Activated gamma-delta T cell (primary cell): ENCODE measurements at places on chromosomes 7 and 10.

DNA sequence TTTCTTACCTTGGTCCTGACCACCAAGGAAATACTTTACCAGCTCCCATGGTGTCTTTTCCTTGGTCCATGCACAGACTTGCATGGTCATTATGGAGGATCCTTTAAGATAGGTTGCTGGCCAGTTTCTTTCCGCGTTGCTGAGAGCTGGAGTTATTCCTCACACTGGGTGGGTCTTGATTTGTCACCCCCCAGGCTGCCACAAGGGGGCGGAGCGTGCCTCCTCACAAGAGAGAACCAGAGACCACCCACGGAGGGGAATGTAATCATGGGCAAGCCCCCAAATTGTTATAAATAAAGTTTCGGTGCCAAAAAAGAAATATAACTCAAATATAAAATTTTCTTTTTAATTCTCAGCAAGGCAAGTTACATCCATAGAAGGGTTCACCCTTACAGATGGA lies 10.5 kb upstream of the TRIM24 start:
- no peak for DNase-seq

GRCh38 chr10:86472061-86472460 lies 49.5 kb downstream of the WAPL start:
- DNase-seq = no peak

DNA sequence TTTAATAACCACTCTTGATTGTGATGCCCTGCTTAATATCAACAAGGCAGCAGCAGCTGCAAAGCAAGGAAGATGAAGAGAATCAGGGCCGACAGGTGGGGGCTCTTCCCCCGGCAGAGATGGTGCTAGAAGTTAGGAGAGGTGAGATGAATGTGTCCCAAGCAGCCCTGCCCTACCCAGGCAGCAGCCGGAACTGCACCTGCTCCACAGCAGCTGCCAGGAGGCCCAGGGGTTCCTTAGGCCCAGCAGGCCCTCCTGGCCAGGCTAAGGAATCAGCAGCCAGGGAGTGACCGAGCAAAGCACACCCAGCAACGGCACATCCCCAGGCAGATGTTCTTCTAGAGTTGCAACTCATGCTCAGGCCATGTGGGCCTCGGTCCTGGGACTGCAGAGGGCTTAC lies 17.9 kb downstream of the AFAP1L2 start:
- DNase-seq = no peak

DNA sequence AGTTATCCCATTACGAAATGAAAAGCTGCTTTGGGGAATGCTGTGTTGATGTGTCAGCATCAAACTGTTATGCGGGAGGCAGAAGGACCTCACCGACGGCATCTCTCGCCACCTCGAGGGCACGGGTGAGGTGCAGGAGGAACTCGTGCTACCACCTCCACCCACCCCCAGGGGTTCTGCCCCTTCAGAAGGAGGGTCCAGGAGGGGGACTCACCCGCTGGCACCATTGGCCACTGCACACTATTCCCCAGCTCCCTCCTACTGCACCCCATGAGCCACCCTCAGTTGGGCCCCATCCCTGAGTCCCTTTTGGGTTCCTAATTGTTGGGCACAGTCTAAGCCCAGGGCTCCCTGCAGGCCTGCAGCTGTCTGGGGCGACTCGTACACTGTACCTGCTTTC lies 236.6 kb downstream of the PTPRN2 start:
- no peak for DNase-seq

DNA sequence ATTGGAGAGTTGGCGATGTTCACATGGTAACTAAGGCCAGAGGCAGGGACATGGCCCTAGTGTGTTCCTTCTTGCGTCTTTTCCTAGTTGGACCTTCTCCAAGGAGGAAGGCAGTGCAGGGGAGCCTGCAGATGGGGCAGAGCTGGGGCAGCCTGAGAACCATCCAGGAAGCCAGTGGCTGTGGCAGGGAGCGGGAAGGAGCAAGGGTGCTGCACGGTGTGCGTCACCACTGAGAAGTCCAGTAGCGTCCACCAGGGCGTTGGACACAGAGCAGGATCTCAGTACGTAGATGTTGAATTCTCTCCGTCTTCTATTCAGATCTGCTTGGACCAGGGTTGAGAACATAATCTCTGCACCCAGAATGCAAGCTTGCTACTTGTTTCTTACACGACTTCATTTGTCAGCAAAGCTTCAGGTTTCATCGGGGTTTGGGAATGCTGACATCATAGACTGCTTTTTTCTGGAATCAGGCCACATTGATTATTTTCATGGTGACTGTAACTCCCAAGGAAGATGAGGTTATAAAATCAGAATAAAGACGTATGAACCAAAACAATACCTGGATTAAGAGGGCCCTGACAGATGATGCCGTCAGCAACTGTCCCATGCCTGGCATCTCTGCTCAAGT lies 130.3 kb downstream of the HECW1 start:
- no peak for DNase-seq

- no peak for DNase-seq
Observed at GRCh38 chr10:43371418-43371817, at the start of gene FXYD4. Gene FXYD4, plus strand, starts transcription at chr10:43371636. Its CDS starts 2,111 bp downstream, at chr10:43373747.

- no peak for DNase-seq
Observed at GRCh38 chr7:94422827-94423460, 28.2 kb downstream of the COL1A2 start.

DNA sequence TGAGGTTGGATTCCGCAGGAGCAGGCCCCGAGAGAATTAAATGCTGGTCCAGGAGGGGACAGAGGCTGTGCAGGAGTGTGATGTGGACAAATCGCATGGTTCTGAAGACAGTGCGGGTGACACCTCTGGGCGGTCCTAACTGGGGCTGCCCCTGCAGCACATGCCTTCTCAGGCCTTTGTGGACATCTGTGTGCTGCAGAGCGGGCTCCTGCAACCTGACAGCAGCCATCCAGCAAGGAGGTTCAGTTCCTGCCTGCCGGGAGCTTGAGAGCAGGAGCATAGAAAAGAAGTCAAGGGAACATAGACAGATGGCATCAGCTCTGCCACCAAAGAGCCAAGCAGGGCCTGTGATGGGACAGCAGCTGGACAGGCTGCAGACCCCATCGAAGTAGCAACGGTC lies 135.9 kb upstream of the PPP2R2D start:
- DNase-seq = no peak

DNA sequence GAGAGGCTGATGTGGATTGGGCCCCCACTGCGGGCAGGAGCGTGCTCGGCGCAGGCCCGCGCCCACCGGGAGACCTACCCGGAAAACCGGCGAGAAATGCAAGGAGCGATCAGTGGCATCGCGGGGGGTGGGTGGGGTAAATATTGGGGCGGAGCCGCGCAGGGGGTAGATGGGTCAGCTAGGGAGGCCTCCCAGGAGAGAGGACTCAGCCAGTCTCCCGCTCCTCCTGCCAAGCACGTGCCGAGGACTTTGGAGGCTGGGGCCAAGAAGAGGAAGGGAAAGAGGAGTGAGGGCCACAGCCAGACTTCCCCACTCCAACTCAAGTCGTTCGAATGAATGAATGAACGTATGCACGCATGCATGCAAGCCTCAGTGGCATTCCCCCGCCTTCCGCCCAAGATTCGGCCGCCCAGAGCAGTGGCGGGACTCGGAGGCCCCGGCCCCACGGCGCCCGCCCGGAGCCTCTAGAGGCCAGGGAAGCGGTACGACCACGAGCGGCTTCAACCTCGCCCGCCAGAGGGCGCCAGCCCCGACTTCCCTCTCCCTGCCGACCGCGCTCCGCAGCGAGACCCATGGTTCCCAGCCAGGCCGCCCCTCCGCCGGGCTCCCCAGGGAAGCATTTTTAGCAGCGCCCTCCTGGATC lies 3.6 kb downstream of the NPM3 start:
- peak; percentile 59 for DNase-seq

DNA sequence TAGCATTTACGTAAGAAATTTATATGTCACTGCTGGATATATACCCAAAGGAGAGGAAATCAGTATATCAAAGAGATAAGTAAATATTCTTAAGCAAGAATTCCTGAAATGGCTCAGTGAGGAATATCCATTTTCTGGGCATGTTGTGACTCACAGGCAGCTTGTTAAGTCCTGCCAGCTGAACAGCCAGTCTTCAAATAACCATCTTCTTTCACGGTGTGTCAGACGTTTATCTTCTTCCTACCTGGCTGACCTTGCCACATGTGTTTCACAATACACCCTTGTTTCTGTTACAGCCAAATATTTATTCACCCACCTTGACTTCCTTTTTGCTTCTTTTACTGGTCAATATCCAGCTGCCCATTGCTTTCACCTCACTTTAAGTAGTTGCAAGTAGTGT lies 648.1 kb downstream of the ANKRD7 start:
- no peak for DNase-seq

DNA sequence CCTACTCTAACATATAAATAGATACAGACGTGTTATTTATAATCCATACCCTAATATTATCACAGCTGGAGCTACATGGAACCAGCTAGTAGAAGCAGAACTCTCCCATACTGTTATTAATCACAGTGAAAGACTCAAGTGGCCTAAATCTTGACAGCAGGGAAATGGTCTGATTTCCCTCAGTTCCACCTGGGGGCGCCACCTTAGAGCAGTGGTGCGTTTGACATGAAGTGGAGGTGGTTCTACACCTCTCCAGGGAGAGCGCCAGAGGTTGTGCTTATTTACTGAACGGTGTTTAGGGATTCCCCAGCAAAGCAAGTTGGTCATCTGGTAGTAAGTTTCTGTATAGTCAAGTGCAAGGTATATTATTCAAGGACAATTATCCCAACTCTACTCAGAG lies 17.6 kb downstream of the DNTT start:
- no peak for DNase-seq

- DNase-seq = no peak
Observed at GRCh38 chr7:112398534-112398933, 51.7 kb upstream of the IFRD1 start.

DNA sequence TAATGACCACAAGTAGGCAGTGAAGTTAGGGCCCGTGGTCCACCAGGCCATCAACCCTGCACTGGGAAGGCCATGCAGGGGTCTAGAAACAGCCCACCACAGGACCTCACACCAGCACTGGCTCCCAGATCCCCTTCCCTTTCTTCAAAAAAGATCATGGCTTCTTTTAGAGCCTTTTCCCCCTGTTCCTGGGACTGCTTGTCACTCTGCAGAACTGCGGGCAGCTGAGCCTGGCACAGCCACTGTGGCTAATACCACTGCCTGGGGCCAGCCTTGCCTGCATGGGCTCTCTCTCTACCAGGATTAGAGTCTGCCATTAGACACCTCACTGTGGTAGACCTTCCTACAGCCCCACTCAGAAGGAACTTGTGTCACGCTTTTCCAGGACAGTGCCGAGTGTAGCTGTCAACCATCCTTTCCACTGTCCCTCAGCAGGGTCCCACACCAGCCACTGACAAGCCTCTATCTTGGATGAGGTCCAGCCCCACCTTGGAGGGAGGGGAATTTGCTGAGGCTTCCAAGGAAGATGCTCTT lies 19.0 kb upstream of the C10orf90 start:
- DNase-seq = no peak

DNA sequence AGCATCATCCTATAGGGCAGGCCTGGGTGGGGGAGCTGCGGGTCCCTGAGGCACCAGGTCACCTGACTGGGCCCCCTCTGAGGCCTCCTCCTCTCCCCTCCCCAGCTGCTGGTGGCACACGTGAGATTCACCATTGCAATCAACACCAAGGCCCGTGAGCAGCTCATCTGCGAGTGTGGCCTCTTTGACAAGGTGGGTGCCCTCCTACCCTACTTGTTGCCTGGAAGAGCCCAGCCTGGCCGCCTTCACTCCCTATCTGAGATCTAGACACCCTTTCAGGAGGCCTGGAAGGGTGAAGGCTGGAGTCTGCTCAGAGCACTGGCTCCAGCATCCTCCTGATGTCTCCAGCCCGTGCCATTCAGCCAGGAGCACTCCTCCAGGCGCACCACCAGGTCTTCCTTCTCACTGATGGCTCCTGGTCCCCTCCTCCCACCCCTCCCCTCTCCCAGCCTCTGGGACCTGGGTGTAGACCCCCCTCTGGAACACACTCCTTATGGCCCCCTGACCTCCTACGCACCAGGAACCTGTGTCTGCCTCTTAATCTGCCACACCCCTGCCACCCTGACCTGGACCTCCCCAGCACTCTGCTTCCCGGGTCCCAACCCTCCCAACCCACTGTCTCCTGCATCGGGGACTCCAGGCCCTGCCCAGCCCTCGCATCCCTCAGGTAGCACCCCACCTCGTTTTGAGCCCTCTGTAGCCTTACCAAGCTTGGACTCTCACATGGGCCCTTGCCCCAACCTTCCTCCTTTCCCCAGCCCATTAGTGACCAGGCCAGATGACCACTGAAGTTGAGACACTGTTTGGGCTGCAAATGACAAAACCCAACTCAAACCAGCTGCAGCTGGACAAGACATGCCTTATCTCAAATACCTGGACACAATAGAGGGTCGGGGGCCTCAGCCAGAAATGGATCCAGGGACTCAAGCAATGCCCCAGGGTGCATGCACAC lies 67.5 kb downstream of the ALOX5 start:
- no peak for DNase-seq

DNA sequence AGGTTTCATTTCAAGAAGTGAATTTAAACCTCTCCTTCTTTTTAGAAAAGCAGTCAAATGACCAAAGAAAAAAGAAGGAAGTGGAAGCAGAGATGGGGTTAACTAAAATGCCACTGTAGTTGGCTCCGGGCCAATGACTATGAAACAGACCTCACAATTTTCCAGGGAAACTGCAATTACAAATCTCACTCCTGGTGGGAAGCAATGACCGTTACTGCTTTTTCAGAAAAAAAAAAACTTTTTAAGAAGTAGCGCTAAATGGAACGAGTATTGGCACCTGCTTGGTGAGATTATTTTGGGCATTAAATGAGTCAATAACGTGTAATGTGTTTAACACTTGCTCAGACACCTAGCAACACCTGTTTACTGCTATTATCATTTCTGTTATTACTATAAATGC lies 1.2 kb downstream of the SFRP4 start:
- no peak for DNase-seq

DNA sequence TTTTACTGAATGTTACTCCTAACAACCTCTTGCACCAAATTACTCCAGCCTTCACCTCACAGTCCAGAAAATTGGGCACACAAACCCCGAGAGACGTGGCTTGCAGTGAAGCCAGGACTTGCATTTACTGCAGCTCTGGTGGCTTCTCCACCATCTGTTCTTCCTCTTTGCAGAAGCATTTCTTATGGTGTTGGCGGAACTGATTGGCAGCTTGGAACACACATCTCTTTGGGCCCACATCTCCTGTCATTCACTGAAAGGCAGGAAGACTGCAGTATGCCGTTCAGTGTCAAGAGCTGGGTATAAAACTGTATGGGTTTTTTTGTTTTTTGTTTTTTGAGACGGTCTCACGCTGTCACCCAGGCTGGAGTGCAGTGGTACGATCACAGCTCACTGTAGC lies 38.3 kb upstream of the PRKAR1B start:
- no peak for DNase-seq

GRCh38 chr7:70884440-70884764 lies 247.5 kb upstream of the GALNT17 start:
- no peak for DNase-seq

GRCh38 chr10:125333209-125333591 lies 172.8 kb upstream of the CTBP2 start:
- no peak for DNase-seq

DNA sequence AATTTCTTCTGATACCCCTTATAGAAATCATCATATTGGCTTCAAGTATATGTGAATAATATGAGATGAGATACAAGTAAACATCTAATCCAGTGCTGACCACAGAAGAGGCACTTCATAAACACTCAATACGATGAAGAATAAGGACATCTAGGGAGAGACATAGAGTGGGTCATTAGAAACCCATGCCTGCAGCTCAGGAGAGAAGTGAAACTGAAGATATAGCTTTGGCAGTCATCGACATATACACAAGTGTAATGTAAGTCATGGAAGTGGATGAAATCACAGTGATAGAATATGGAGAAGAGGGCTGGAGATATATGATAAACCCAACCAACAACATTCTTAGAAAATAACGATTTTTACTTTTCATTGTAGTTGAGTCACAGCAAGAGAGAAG lies 665.0 kb downstream of the PARD3 start:
- no peak for DNase-seq
